ENCODE measurements at places on chromosomes 13 and 19. TPM values are rescaled to one million over a fixed set of nuclear protein-coding genes. Genes with fewer than 3 reads are reported as not detected.

DNA sequence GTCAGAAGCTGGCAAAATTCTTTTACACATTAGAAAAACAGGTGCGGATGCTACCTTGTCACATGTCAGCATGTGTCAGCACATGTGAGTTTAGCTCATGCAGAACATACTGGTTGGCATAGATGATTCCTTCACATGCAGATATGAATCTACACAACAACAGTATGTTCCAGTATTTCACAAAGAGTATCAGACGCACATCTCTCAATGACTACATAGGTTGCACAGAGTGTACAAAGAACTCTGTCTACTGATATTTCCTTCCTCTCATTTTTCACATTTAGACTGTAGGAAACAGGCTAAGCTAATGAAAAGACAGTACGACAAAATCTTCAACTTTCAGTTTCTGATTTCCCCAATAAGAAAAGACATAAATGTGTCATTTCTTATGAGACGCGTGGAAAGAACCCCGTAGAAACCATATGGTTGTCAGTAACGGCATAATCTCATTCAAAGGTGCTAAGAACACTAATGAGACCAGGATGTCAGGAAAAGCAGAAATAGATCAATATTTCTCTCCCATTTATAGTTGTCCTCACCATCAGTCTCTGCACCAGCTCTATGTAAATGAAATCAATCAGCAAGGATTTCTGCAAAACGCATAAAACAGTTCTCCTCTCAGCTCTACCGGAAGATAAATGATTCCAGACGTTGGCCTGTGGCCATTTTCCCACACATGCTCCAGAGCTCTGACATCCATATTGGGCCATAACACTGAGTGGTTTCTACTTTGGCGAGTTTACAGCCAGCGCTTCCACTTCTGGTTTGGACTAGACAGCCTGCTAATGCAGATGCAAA lies 81.2 kb downstream of the STARD13 start:
- no peak for DNase-seq

The CCDC70 gene
- total RNA-seq: not detected

The APOE gene
- 5.0 TPM for total RNA-seq

DNA sequence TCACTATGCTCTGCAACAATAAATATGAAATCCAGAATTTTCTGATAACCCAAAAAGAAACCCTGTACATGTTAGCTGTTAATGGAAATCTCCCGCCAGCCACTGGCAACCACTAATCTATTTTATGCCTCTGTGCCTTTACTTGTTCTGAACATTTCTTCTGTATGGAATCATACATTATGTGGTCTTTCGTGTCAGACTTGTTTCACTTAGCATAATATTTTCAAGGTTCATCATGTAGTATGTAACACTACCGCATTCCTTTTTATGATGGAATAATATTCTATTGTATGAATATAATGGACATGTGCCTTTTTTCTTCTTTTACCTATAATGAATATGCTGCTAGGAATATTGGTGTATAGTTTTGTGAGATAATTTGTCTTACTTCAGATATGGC lies 1123.3 kb downstream of the EFNB2 start:
- DNase-seq: no peak

DNA sequence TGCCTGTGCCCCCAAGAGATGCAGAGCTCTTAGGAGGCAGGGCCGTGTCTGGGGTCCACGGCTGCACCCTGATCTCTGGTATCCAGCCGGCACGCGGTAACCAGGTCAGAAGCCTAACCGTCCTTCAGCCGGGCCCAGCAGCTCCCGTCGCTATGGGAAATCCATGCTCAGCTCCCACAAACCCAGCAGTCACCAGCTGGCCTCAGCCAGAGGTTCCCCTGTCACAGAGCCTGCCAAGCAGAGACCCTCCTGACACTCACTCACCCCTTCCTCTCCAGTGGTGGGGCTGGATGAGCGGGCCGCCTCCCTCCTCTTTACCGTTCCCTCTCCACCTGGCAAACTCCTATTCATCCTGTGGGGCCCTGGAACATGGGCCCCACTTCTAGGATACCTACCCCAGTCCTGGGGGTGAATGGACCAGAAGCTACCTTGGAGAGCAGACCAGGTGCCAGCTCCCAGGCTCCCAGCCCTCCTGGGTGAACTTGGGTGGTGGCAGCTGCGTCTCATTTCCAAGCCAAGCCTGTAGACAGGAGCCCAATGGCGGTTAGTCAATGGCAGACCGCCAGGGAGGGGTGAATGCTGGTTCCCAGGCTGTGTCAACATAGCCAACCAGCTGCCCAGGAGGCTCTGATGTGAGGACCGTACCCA lies 21.4 kb upstream of the TCF3 start:
- DNase-seq: no peak

DNA sequence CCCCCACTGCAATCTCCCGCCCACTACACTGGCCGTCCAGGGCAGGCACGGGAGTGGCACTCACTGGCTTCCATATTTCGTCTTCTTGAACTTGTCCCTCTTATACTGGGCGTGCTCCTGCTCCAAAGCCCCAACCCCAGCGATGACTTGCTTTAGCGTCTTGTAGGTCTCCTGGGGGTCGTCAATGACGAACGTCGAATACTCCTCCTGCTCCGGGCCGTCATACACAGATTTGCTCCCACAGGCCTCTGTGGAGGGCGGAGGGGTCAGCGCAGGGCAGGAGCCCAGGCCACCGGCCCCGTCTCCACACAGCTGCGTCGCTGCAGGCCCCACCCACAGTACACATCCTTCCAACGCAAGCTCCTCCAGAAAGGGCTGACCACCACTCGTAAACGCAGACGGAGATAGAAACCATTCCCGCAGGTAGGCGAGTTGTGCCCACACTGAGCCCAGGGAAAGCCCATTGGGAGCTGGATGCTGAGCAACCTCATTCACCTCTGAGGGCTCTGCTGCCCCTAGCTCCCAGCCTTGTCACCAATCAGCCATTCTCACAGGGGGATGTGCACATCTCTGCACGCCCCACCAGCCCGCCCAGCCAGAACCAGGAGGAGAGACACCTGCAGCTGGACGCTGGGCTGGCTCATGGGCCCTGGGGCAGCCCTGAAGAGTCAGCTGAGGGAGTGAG lies 7.9 kb upstream of the C13orf46 start:
- DNase-seq: no peak

GRCh38 chr13:98839856-98840769 lies 87.6 kb upstream of the SLC15A1 start:
- DNase-seq: peak; percentile 11

The TTC9B gene
- not detected for total RNA-seq

- DNase-seq: no peak
Observed at GRCh38 chr19:21586311-21587116, 81.1 kb downstream of the ZNF429 start.

The PNMA8C gene
- total RNA-seq: not detected

GRCh38 chr13:65605396-65605795 lies 1624.7 kb downstream of the PCDH9 start:
- DNase-seq: no peak

- DNase-seq: no peak
Observed at GRCh38 chr19:13691569-13692435, 72.5 kb upstream of the MRI1 start.

GRCh38 chr19:918481-919198 lies 1.5 kb downstream of the KISS1R start:
- DNase-seq: peak; percentile 46

GRCh38 chr19:3768748-3769099 lies 3.3 kb downstream of the RAX2 start:
- DNase-seq: no peak

The PTH2 gene
- not detected for total RNA-seq

DNA sequence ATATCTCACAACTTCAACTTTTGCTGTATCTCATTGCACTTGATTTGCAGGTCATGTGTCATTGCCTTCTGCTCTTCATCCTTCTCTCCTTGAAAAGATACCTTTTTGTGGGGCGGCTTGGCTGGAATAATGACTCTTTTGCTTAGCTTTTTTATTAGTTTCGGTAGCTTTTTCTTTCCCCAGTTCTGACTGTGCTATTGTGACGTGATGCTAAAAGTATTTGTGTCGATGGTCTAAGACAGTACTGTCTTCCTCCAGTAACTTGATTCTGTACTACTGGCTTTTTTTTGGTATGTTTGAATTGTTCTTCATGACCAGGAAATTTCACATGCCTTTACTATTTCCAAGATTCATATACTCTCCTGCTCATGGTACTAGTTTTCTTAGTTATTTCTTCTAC lies 63.1 kb downstream of the SLITRK1 start:
- no peak for DNase-seq

DNA sequence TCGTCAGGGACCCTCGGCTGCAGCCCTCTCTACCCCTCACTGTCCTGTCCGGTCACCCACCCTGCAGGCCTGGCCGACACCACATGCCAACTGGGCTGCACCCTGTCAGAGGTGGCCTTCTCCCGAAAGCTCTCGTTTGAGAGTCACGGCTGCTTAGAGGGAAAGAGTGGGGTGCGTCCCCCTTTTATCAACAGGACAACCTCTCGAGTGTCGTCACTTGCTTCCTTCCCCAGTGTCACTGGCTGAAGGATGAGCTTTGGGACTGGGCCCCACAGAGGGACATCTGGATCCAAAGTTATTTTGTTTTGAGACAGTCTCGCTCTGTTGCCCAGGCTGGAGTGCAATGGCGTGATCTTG lies 28.5 kb downstream of the MAP2K2 start:
- no peak for DNase-seq
